NCI-H1436 treated with DMSO at 0.1 percent for 48 hours (cell line): ENCODE measurements at places on chromosomes 13 and 19.

GRCh38 chr19:50932018-50932689 is 20.7 kb downstream of the KLK5 start:
- DNase-seq, result no peak

DNA sequence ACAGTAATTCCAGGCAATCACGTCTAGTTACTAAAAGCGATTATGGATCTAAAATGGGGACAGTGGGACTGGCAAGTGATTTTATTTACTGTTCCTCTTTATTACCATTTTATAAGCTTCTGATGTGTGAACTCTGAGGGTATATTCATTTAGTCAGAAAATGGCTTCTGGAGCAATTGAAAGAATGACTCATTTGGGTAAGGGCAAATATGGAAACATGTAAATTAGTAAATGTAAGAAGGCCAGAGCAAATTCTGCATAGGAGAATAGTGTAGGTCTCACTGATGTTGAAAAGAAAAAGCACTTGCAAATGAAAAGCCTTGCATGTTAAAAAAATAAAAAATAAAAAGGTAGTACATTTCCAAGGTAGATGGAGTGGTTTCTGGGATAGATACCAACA is 262.2 kb downstream of the KLF5 start:
- DNase-seq, result no peak

DNA sequence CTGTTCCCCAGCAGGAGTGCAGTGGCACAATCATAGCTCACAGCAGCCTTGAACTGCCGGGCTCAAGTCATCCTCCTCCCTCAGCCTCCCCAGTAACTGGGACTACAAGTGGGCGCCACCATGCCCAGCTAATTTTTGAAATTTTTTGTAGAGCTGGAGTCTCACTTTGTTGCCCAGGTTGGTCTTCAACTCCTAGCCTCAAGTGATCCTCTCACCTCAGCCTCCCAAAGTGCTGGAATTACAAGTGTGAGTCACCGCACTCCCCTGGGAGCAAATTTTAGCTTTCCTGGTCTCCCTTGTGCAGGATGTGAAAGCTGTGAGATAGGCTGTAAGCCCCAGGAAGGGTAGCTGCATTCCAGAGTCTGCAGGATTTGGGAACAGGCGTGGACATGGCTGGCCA is 5.4 kb upstream of the GARRE1 start:
- no peak for DNase-seq

DNA sequence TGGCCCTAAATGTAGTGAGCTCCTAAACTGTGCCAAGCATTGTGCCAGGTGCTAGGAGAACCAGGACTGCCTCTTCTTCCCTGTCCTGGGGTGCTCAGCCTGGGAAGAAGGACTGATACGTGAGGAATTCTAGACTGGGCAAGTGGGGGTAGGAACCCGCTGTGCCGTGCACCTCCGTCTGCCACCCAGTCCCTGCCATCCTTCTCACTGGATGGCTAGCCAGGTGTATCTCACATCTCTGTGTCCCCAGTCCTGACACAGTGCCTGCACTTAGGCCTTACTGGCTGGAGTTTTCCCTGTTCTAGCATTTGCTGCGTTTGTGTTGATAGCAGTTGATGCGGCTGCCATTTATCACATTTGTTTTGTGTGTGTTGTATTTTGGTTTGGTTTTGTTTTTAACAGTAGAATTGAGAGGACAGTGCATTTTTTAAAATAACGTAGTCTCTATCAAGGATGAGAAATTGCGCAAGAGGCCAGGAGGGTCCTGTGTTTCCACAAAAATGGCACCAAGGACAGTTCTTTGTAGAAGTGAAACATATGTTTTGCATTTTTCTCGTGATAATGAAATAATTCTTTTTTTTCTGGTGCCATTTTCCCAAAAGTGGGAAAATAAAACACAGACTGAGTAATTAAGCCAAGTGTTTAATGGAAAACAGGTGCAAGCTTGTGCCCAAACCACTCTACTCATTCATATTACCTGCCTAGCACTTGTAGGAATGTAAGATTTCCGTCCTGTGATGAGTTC is 4.7 kb upstream of the GPR183 start:
- DNase-seq, result no peak

DNA sequence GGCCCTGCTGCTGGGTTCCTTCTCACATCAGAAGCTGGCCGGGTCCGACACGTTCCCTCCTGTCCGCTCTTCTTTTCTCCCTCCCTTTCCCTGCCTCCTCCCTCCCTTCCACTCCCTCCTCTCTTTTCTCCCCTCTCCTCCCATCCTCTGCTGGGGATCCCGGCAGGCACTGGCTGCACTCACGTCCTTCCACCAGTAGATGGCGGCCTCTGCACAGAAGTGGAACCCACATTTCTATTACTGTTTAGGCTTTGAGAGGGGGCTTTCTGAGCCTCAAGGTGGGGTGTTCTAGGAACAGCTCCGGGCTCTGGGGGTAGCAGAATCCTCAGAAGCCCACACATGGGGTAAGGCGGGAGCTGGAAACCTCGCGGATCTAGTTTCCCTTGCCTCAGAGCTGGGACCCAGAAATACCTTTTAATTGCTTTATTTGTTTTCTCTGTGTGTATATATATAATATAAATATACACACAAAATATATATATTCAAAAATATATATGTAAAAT is 294.2 kb downstream of the ZNF536 start:
- DNase-seq, result no peak

- no peak for DNase-seq
Observed at GRCh38 chr19:50624949-50625600, 14.6 kb downstream of the SYT3 start.

- DNase-seq, result no peak
Observed at GRCh38 chr19:19385896-19386869, 19.3 kb upstream of the GATAD2A start.

GRCh38 chr13:57630661-57631595 is 616 bp upstream of the PCDH17 start:
- no peak for DNase-seq

DNA sequence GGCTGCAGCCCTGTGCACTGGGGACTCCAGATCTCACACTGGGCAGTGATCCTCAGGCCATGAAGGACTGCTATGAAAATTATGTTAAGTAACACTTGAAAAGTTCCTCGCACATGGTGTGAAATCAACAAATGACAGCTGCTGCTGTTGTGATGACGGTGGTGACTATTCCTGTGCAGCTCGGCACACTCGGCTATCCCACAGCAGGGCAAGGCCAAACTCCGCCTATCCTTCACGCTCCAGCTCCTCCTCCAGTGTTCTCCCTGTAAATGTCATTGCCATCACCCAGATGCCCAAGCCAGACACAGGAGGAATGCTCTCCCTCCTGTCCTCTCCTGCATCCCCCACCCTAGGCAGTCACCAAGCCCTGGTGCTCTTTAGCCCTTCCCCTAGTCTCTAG is 31.3 kb downstream of the GRIK5 start:
- DNase-seq, result no peak

DNA sequence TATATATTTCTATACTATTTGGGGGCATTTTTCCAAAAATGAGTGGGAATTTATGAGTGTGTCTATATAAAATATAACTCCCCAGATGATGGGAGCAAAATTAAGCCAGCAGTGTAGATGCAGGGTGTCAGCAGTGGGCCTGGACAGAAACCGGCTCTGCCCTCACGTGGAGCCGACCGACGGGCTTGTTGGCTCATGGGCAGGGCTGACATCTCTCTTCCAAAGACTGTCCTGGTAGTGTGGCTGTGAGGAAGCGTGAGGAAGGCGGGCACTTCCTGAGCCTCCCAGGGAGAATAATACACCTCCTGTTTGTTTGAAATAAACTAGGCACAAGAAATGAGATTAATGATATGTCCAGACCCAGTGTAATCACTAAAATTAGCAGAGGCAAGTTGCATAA is 206.5 kb downstream of the TEX29 start:
- no peak for DNase-seq

GRCh38 chr13:43861863-43862262 is 17.7 kb downstream of the CCDC122 start:
- DNase-seq, result no peak

- no peak for DNase-seq
Observed at GRCh38 chr19:33071887-33072286, 7.2 kb upstream of the RHPN2 start.

DNA sequence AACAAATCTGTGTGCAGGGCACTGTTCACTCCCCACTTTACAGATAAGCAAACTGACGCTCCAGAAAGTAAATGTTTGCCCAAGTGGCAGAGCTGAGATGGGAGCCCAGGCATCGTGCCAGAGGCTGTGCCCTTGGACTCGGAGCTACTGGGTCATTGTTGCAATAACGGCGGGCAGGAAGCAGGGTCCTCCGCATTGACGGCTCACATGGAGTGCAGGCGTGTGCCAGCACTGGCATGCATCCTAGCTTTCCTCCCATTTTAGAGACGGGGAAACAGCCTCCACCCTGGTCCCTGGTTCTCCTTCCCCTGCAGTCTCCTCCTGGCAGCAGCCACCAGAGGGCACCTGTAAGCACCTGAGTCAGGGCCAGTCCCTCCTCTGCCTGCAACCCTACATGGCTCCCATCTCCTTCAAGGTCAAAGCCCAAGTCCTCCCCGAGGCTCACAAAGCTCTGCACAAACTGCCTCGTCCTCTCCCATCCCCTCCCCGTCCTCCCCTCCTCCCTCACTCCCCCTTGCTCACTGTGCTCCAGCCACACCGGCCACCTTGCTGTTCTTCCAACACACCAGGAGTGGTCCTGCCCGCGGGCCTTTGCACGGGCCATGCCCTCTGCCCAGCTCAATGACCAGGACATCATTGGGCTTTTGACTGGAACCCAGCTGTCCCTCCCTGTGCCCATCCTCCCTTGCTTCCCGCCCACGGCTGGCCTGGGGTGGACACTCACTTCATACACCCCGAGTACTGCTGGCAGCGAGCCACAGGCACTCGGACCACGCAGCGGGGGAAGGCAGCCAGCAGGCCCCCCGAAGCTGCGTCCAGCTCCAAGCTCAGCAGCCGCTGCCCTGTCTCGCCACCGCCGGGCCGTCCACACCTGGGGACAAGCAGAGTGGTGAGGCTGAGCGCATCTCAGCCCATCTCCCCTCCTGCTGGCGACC is 7.7 kb upstream of the LRG1 start:
- DNase-seq, result no peak

DNA sequence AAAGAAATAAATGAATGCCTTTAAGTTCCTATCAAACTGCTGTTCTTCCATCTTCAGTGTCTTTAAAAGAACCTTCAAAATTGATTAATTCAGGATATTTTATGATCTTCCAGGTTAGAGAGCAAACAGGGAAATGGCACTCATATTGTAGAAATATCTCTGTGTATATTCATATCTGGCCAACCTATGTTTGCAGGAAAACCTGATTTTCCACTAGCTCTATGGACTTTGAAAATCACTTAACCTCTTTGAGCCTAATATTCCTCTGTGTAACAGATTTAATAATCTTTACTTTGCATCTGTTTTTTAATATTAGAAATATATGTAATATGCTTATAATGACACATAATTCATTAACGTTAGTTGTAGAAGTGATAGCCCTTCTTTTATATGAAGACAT is 227.7 kb upstream of the ATXN8OS start:
- no peak for DNase-seq

DNA sequence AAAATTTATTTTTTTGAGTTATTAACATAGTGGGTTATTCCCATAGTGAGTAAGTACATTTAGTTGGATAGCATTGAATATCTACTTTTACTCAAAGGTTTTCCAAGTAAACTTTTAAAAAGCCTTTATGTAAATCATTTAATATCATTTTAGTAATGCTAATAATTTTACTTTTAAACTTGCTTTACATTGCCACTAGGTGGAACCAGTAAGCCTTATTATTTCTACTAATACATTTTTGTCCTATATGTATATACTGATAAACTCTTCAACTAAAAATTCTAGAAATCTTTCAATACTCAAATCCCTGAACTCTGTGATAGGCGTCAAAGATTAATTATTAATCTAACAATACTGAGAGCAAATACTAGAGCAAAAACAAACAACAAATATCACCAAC is 1709.2 kb upstream of the PCDH20 start:
- no peak for DNase-seq

- DNase-seq, result no peak
Observed at GRCh38 chr19:34260771-34261173, 6.4 kb downstream of the GARRE1 start.

DNA sequence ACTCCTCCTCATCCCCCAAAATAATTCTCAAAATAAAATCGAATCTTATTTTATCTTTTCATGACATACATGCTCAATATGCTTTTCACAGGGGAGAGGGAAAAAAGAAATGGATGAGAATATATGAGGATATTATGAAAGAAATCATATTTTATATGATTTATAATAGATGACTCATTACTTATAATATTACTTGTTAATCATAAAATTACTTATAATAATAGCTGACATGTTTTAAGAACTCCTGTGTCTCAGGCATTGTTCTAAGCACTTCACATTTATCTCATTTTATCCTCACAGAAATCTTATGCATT is 3.0 kb upstream of the CEACAM3 start:
- no peak for DNase-seq

DNA sequence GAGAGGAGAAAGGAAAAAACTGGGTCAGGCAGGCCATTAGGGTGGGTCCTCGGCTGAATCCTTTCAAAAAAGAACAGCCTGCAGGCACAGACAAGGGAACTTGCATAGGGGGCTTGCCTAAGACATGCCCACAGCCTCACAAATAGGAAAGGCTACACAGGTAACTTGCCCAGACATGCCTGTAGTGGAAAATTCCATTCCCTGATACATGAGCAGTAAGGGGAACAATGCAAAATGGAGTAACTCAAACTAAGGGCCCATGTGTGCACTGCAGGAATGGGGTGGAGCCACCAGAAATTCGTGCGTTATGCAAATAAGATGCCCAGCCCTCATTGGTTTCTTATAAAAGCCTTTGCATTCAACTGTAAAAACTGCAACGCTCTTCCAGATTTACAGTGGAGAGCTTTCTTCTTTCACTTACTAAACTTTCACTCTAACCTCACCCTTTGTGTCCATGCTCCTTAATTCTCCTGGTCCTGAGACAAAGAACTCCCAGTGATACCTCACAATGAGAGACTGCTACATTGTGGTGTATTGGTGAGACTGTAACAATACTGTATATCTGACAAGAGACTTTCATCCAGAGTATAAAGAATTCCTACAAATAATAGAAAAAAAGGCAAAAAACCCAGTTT is 59.5 kb upstream of the SLITRK1 start:
- no peak for DNase-seq

GRCh38 chr13:80562433-80563156 is 221.7 kb upstream of the SPRY2 start:
- peak; percentile 66 for DNase-seq

DNA sequence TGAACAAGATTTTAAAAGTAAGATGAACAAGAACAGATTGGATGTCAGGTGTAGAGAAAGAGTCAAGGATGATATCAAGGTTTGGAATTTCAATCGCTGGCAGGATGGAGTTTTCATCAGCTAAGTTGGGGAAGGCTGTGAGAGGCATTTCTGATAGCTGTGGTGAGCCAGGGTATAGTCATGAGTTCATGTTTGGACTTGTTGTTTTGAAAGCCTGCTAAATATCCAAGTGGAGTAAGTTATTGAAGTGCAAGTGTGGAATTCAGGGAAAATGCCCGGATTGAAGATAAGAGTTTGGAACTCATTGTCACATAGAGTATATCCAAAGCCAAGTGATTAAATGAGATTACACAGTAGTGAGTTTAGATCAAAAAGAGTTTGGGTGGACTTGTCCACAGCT is 11.0 kb upstream of the EPSTI1 start:
- no peak for DNase-seq

- DNase-seq, result no peak
Observed at GRCh38 chr13:98335721-98336120, 158.7 kb upstream of the RNF113B start.
